RPMI7951 (cell line): ENCODE measurements at places on chromosomes 3 and 15. TPM values are rescaled to one million over a fixed set of nuclear protein-coding genes. Genes with fewer than 3 reads are reported as not detected.

- DNase-seq, result no peak
Measured at GRCh38 chr3:71805691-71806090, 20.7 kb upstream of the PROK2 start.

DNA sequence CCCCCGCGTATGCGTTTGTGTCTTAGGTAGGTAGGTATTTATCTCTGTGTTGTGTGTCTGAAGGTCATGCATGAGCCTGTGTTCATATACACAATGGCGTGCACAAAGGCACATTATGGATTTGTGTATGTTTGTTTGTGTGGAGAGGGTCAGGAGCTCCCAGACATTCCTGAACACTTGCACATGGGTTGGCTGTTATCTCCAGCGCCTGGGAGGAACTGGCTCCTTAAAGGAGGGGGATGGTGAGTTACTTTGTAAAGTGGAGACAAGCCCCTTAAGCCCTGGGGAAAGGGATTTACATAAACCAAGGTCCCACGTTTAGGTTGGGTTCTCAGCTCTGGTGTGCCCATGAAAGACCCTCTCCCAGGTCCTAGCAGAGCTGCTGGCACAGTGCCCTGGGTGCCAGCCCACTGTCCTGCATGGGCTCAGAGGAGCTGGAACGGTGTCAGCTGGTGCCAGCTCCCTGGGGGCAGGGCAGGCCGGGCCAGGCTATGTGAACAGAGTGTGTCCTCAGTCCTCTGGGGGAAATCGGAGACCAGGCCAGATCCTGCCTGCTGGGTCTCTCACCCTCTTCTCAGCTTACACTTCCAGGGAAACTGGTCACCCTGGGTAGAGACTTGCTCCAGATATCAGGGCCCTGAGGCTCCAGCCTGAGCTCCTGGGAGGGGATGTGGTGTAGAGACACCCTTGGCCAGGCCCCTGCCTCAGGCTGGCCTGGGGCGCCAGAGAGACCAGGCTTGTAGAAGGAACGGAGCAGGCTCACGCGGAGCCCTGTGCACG is 25.1 kb downstream of the SNX33 start:
- peak; percentile 59 for DNase-seq

GRCh38 chr15:69513450-69513960 is 60.9 kb downstream of the RPLP1 start:
- no peak for DNase-seq

DNA sequence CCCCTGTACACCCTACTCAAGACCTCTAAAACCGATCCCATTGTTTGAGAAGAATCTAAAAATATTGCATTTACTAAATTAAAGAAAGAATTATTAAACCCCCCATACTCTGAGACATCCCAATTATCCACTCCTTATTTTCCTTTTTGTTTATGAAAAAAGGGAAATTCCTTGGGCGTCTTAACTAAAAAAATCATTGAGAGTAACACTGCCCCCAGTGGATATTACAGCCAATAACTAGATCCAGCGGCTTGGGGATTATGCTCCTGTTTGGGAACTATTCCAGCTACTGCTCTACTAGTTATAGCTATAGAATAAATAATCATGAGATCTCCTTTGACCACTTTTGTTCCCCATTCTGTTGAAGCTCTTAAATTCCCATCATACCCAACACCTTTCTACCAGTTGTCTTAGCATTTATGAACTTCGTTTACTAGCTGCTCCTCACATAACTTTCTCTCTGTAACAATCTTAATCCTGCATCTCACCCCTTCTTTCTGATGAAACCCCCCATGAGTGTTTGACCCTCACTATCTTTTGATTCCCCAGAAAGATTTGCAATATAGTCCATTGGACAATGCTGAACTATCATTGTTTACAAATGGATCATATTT is 12.7 kb upstream of the CFAP91 start:
- peak; percentile 50 for DNase-seq

DNA sequence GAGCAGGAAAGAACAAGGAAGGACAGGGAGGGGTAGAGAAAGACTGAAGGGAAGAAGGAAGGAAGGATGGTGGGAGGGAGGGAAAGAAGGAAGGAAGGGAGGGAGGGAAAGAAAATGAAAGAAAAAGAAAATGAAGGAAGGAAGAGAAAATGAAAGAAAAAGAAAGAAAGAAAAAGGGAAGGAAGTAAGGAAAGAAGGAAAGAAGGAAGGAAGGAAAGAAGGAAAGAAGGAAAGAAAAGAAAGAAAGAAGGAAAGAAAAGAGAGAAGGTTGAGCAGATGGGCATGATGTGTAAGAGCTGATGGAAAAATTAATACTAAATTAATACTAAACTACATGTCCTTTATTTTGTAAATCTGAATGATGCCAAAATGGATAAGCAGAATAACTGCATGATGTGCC is 418.3 kb upstream of the CDIN1 start:
- DNase-seq, result no peak

DNA sequence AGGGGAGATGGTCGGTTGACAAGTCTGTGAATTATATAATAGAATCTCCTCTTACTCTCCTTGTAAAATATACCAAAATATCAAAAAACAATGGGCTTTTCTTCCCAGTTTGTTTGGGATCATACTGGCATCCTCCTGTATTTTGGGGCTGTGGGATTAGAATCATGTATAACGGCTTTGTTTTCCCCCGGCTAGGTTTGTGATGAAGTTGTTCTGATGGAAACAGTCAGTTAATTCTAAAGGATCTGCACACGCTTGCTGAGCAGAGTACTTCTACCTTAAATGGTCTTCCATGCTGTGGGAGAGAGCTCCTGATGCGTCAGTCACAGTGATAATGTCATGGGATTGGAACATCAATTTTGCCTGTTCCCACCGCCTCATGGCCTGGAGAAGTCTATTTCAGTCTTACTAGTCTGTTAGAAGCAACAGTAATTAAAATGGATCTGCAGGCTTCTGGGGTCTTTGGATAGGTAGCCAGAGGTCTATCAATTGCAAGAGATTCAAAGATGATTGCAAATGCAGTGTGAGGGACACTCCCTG is 81.3 kb downstream of the ITPR1 start:
- DNase-seq, result no peak

DNA sequence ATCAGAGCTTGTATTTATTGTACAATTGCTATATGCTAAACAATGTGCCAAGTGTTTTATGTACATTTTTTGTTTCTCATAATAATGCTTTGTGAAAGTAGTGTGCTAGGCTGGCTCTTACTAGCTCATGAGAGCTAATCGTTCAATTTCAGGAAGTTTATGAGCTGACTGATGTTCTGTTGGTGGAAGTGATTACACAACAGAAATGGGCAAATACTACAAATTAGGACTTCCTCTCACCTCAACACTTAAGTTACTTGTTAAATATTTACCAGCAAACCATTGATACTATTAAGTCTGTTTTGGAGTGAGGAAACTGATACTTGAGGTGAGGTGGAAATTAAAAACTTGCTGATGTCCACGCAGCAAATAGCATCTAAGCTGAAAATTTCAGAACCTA is 32.3 kb downstream of the SLC9C1 start:
- no peak for DNase-seq

DNA sequence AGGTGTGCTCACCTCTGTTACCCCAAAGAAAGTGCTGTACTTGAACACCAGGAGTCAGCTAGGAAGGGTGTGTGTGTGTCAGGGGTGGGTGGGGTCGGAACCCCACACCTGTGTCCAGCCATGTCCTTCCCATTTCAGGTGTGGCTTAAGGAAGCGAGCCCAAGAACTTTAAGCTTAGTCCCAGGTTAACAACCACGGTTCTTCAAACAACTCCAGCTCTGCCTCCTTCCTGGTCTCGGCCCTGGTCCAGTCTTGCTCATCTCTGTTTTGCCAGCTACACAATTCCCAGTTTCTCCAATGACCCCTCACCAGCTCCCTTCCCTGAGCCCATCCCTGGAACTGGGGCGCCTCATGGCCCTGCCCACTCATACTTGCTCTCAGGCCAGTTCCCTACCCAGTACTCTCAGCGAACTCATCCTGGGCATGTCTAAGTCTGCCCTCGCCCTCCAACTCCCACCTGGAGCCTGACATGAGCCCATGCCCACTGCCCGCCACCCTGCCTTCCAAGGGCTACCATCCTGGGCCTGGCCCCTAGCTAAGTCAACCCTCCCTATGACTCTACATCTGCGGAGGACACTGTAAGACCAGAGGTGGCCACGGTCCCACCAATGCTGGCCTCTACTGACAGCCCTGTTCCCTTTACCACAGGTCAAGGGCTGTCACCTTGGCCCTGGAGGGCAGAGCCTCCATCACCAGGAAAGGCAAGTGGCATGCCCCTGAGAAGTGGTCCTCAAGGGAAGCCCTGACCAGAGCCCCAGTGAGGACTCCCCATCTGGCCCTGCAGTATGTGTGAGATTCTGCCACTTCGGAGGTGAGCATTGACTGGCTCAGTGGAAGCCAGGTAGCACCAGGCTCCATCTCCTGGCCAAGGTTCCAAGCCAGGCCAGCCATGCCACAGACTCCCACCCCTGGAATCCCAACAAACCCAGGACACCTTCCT is 9.2 kb downstream of the POC1A start:
- no peak for DNase-seq

GRCh38 chr15:89136818-89137772 is 48.8 kb downstream of the ABHD2 start:
- peak; percentile 96 for DNase-seq

GRCh38 chr15:92146511-92147150 is 247.1 kb upstream of the ST8SIA2 start:
- no peak for DNase-seq

DNA sequence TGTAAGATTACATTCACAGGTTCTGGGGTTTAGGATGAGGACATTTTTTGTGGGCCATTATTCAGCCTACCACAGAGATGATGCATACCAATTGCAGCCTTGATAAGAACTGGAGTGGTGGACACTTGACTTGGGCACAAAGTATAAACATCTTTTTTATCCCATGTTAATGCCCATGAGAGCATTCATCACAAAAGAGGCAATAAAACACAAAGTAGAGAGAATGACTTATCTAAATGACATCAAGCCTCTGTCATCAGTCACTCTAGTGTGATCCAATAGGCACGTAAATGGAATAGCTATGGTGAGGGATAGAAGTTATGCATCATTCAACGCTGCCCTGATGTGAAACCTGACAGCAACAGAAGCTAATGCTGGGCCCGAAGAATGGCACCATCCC is 25.8 kb downstream of the VEPH1 start:
- DNase-seq, result peak; percentile 37

DNA sequence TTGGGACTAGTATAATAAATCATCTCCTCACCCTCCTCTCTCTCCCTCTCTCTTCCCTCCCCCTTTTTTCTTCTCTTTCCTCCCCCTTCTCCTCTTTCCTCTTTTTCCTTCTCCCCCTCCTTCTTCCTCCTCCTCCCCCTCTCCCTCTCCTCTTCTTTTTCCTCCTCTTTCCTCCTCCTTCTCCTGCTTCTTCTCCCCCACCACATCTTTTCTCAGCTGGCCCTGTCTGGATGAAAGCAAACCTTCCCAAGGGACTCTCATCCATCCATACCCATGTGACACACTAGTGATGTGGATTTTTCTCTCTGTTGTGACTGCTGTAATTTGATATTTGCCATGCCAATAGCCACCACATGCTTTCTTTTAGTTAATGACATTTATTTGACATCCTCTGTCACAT is 127.2 kb downstream of the EBLN2 start:
- DNase-seq, result no peak

The PFKFB4 gene
- total RNA-seq, result 41.2 and 56.9 TPM in 2 replicates

The AADACL2 gene
- total RNA-seq, result not detected in 2 replicates

The GCSAM gene
- total RNA-seq, result not detected in 2 replicates

The LCTL gene
- 2.2 and 2.8 TPM in 2 replicates for total RNA-seq

The PRSS50 gene
- total RNA-seq, result not detected in 2 replicates

The C3orf20 gene
- total RNA-seq, result not detected in 2 replicates

The ANO10 gene
- total RNA-seq, result 29.8 and 33.3 TPM in 2 replicates

The DLL4 gene
- 2.5 and 2.6 TPM in 2 replicates for total RNA-seq
